ENCODE measurements at places on chromosomes 5 and 9.

- no peak for DNase-seq
These were observed 108.3 kb downstream of the FAM174A start for GRCh38 chr5:100643473-100643872.

GRCh38 chr5:40166802-40167201, 512.9 kb upstream of the PTGER4 start:
- no peak for DNase-seq

DNA sequence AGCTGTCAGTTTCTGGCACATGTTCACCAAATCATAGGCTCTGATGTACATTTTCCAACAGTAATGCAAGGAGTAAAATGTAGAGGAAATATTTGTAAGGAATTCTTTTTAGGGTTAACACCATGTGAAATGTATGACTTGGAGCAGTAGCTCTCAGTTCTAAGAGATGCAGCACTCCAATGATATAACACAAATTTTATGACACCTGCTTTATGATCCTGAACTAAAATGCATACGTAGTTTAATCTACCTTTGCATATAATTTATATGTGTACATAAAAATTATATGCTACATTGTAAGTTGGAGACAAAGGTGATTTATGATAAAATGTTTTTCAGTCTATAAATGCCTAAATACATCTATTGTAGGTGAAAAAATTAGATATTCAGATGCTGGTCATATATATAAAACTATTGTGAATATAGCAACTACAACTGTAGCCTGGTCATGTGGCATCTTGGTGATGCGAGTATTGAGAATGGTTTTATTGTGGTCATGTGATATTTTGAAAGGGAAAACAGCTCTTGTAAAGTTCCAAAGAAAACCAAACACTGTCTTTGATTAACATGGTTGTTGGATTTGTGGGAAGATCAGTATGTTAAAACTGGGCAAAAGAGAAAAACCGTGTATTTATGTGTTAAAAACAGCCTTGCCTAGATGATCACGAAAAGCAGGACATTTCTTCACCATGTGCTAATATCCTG, 171.0 kb downstream of the TRIO start:
- no peak for DNase-seq

DNA sequence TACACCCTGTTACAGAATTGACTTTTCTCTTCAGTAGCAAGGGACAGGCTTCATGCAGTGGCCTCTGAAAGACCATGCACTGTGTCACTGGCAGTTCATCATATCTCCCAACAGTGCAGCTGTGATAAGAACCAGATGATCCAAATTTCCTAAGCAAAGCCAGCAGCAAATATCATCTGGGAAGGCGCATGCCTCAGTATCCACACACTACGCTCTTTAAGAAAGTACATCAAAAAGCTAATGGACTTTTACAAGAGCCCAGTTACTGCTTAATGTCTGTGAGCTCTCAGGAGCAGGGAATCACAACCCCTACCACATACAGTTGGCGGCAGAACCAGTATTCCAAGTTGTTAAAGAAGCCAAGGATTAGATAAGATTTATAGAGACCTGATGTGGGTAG, 25.1 kb downstream of the ADAMTSL1 start:
- no peak for DNase-seq

GRCh38 chr9:91873637-91874051, 76.4 kb downstream of the ROR2 start:
- no peak for DNase-seq

GRCh38 chr5:63613442-63613841, 348.8 kb downstream of the HTR1A start:
- DNase-seq: no peak

DNA sequence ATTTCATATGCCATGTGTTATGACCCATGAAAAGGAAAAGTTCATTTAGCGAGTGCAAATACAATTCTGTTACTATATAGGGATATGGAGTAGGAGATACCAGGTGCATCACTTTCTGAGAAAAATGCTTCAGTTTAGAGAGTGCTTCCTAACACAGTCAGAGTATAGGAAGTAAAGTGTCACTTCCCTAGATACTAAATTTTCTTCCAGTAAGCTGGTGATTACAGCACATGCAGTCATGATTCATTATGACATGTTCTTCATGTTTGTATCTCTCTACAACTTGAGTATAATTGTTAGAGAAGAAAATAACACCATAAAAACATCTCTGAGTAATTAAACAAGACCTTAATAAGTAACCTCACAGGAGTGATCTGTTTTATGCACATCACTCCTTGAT, 837.0 kb downstream of the DNAH5 start:
- DNase-seq: no peak

DNA sequence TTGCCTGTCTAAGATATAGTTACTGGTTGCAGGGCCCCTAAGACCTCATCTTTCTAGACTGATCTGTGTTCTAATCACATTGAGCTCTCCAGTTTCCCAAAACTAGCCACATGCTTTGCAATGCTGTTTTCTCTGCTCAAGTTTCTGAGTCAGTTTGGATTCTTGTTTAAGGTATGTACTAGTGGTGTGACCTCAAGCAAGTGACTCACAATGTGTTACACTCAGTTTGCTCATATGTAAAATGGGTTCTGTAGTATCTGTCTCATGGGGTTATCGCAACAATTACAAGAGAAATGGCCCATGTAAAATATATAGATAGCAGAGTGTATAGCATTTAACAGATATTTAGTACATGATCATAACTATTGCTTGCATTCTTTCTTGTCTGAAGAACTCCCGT, 153.1 kb upstream of the ELL2 start:
- DNase-seq: no peak

- no peak for DNase-seq
These were observed 7.6 kb downstream of the RFESD start for GRCh38 chr5:95654196-95654595.

- no peak for DNase-seq
These were observed 1.5 kb downstream of the LCN10 start for GRCh38 chr9:136740971-136741882.

GRCh38 chr5:101517795-101518194, 614.7 kb upstream of the ST8SIA4 start:
- no peak for DNase-seq

DNA sequence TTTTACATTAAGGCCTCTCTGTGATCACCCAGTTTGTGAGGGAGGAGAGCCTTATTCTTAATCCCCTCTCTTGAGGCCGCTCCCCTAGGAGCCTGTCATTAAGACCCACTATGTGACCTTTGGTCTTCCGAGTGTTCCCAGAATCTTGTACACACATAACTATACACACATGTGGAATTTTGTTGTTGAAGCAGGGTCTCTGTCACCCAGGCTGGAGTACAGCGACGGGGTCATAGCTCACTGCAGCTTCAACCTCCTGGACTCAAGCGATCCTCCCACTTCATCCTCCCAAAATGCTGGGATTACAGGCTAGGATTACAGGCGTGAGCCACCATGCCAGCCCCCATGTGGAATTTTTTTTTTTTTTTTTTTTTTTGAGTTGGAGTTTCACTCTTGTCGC, 14.8 kb upstream of the PHYHD1 start:
- no peak for DNase-seq

DNA sequence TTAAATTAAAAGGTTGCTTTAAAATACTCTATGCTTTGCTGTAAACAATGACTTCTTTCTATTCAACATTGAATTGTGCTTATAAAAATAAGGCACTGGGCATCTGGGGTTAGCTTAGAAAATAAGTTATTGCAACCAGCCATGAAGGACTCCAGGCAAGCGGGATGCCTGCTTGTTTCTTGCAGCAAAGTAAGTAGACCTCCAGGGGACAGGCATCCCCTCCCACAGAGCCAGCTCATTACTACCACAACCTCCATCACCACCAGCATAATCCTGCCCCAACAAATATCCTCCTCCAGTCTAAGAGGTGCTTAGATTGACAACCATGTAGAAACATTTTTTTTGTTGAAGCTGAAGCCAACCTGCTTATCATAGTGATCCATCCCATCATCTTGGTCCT, 190.4 kb downstream of the TARS1 start:
- no peak for DNase-seq

- DNase-seq: no peak
These were observed 22.4 kb downstream of the GOLGA2 start for GRCh38 chr9:128253140-128253990.

DNA sequence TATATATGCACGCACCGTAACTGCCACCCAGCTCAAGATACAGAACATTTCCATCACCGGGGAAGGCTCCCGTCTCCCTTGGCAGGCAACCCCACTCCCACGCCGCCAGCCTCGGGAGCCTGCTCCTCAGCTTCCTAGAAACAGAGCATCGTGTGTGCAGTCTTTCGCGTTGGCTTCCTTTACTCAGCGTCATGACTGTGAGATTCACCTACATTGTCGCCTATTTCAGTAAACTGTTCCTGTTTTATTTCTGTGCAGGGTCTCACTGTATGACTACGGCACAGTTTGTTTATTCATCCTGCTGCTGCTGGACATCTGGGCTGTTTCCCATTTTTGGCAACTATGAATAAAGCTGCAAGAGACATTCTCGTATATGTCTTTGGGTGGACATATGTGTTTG, 90.7 kb downstream of the STK10 start:
- DNase-seq: peak; percentile 65

DNA sequence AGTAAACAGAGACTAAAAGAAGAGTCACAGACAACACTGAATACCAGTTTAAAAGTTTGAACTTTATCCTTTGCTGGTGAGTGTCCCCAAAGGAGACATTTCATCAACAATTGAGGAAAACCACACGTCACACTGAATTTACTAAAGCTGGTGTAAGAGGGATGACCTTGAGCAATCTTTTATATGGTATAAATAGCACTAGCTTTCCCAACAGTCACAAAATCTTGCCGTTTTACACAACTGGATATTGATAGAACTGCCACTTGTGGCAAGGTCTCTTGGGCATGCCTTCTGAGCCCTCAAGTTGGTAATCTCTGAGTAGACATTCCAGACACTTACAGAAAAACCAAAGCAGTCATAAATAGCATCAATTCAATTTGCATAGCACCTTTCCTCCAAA, 311.5 kb upstream of the TARS1 start:
- DNase-seq: no peak

- no peak for DNase-seq
These were observed 14.1 kb downstream of the TMEM38B start for GRCh38 chr9:105708405-105708804.

- no peak for DNase-seq
These were observed 82.1 kb downstream of the GIN1 start for GRCh38 chr5:103037673-103038455.

- no peak for DNase-seq
These were observed 103.2 kb downstream of the USP20 start for GRCh38 chr9:129938291-129938979.

- DNase-seq: no peak
These were observed 14.5 kb downstream of the CATSPER3 start for GRCh38 chr5:134982230-134982629.

DNA sequence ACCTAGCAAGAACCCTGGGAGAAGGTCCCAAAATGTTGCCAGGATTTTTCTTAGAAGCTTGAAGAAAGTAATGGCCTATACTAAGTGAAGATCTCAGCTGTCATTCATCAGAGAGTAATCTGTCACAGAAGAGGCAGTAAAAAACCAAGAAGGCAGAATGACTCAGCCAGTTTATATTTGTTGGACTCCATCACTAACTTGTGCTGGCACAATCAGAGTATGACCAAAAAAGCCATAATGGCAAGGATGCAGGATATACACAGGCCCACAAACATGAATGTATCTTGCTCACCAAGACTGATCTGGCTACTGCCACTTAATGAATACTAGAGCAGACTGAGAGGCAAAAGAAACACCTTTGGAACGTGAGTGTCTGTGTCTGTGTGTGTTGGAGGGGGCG, 104.0 kb upstream of the POU5F2 start:
- DNase-seq: no peak

DNA sequence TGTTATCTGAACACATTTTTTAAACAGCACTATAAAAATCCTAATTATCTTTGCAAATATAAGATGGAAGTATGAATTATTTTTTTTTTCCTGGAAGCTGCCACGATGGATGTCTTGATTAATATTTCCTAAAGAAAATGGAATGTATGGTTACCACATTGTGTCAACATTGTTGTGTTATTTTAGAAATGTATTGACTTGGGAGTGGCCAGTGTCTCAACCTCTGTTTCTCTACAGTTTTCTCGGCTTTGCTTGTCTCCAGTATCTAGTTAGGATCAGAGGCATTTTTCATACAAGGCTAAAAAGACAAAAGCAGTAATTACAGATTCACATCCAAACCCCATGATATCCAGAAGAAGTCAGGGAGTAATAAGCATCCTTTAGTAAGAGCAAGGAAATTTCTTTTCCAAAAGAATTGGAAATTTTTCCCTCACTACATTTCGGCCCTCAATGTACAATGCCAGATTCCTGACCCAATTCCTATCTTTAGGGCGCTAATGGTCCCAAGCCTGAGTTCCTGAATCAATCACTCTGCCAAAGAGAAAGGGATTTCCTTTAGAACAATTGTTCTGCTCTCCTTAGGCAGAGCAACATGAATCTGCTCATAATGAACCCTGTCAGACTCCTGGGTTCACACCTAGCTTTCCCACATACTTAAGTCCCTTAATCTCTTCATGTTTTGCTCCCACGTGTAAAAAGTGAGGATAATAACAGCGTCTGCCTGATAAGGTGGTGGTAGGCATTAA, 111.7 kb downstream of the EDIL3 start:
- no peak for DNase-seq

DNA sequence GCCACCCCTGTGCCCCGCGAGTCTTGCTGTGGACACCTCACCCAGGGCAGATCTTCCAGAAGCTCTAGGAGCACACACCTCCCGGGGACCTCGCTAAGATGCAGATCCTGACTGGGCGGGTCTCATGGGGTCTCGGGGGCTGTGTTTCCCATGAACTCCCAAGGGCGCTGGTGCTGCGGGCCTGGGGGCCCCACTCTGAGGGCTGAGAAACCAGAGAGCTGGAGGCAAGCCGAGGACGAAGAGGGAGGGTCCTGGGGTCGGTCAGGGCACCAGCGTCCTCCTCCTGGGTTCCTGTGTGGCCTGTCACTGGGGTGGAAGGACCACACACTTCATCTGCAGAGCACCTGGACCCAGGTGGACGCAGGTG, 30.2 kb downstream of the SLC6A3 start:
- no peak for DNase-seq

GRCh38 chr9:114396558-114397218, 8.9 kb upstream of the AKNA start:
- no peak for DNase-seq

DNA sequence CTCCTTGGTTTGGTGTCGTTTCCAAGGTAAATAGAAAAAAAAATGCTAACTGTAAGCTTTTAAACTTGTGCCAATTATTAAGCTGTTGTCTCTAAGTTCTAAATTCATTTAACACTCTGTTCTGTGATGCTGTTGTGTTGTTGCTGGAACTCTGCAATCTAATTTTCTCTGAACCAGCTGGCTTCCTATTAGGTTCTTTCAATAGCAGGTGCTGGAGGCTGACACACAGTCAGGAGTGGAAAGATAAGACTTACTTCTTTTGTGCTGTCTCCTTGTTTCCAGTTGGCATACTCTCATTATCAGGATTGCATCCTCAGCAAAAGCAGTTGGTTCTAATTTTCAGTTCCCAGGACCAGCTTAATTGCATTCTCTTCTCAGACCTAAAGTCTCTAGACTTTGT, 1252.6 kb upstream of the NUDT12 start:
- DNase-seq: no peak

- peak; percentile 58 for DNase-seq
These were observed 423.3 kb upstream of the ADAMTS16 start for GRCh38 chr5:4716781-4717180.

GRCh38 chr5:179387151-179388110, 42.2 kb upstream of the ADAMTS2 start:
- no peak for DNase-seq
